ENCODE measurements at places on chromosomes 2 and 18. TPM values are rescaled to one million over a fixed set of nuclear protein-coding genes. Genes with fewer than 3 reads are reported as not detected.

Gene ZC3H8
- total RNA-seq: 3.9 TPM

Gene IGFBP5
- total RNA-seq: 500 TPM

Gene PRSS56
- not detected for total RNA-seq

Gene B3GNT2
- total RNA-seq: 8.0 TPM

Gene RNF152
- total RNA-seq: 137 TPM

Gene FHL2
- 104 TPM for total RNA-seq

Gene ACTG2
- total RNA-seq: 173 TPM

DNA sequence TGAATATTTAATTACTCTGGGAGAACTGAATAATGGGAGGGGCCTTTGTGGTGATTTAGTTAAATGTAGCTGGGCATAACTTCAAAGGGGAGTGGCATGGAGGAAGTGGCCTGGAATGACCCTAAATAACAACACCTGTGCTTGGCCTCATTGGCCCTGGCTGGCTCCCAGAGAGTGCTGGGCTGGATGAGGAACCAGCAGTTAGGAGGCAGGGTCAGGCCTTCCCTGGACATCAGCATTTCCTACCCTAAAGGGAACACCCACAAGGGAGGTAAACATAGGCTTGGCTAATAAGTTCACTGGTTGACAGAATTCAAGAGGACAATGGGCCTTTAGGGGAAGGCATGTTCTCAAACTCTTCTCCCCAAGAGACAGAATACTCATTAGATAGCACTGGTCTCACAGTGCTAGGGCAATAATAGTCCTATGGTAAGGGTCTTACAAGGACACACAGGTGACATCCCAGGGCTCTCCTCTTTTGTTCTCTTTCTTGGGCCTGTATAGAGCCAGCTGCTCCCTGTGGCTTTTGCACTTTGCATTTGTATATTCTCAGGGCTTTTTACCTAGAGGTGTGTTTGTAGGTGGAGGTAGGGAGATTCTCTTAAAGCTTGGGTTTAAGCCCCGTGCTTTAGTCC lies 106.8 kb downstream of the ZNF519 start:
- no peak overlapping the region for H3K27ac ChIP-seq
- DNase-seq: no peak
- peaks cover 3% of the 10 kb centered on the region for H3K36me3 ChIP-seq
- H3K4me1 ChIP-seq: no peaks in the 10 kb centered on the region
- H3K4me3 ChIP-seq: no peak overlapping the region

DNA sequence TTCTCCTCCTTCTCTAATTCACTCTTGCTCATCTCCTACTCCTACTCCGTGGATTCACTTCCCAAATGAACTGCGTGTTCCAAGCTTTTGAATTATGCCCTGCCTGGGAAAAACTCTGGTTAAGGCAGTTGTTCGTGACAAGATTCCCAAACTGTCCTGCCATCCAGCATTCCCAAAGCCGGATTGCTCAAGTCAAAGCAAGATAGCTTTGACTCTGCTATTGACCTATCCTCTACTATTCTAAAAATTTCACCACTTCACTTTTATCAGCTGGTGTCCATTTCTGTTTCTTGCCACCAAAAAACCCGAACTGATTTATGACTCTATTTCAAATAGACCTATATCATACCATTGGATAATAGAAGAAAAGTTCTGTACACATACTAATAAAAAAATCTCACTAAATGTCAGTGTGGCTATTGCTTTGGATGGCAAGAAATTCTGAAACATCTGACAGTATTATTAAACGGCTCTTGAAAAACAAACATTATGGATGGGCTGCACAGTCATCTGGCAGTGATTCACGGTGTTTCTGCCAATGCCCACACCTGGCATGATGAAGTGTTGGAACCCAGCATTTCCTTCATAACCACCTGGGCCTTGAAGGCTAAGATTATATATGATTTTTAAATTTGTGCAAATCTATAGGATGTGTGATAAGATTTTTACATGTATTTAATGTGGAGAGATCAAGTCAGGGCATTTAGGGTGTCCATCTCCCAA lies 87.4 kb downstream of the NCKAP5 start:
- H3K36me3 ChIP-seq: no peaks in the 10 kb centered on the region
- peaks cover 2% of the 10 kb centered on the region for H3K4me1 ChIP-seq
- no peak overlapping the region for H3K4me3 ChIP-seq
- H3K27ac ChIP-seq: no peak overlapping the region

DNA sequence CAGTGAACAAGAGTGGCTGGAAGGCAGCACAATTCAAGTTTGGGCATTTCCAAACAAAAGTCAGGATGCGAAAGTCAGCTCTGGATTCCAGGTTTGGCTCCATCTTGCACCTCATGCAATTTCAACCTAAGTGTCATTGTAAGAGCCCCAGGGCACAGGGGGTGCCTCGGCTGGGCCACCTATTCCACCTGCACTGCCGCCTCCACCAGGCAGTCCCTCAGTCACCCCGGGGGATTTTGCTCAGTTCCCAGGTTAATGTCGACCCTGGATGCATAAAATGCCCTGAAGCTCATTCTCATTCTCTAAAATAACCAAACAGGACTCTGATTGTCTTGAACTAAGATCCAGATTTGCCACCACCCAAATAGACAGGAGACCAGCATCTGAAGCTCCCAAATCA lies 77.6 kb downstream of the EDAR start:
- H3K4me1 ChIP-seq: no peaks in the 10 kb centered on the region
- peaks cover 19% of the 10 kb centered on the region for H3K27me3 ChIP-seq
- H3K36me3 ChIP-seq: no peaks in the 10 kb centered on the region
- H3K4me3 ChIP-seq: no peak overlapping the region

DNA sequence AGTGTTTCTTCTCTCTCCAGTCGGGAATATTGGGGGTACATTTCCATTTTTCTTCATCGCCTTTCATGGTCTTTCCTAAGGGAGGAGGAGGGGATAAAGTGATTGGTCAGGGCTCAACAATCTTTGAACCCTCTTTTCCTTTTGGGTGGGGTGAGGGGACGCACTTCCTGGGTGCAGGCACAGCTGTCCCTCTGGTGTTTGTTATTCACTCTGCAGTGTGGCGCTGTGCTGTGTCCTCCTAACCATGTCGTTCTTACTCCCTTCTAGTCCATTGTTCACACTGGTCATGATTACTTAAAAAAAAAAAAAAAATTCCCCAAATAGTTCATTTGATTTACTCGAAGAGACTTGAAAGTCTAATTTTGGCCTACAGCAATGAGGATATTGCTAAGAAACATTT lies 44.4 kb downstream of the ZBTB14 start:
- no peak overlapping the region for H3K27ac ChIP-seq
- no peak for DNase-seq
- H3K4me1 ChIP-seq: no peaks in the 10 kb centered on the region
- no peaks in the 10 kb centered on the region for H3K36me3 ChIP-seq
- no peak overlapping the region for H3K4me3 ChIP-seq

DNA sequence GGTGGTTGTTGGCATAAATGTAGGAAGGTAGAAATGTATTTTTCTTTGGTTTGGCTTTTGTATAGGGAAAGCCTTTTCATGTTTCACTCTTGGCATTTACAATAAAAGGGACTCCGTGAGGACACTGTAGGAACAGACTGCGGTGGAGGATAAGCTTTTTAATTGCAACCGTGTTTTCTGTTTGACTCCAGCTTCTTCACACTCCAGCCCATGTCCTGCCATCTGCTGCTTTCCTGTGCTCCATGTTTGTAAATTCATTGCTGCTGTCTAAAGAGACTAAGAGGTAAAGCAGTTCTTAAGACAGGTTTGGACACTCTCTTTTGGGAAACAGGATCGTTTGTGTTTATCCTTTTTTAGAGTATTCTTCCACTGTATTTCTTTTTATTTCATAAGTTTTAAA lies 33.3 kb downstream of the WDR75 start:
- no peak for DNase-seq
- H3K4me1 ChIP-seq: peaks cover under 1% of the 10 kb centered on the region
- H3K27ac ChIP-seq: no peak overlapping the region

- peaks cover 28% of the 10 kb centered on the region for H3K27me3 ChIP-seq
- no peaks in the 10 kb centered on the region for H3K36me3 ChIP-seq
- no peak overlapping the region for H3K4me3 ChIP-seq
- H3K27ac ChIP-seq: no peak overlapping the region
These were observed 311.8 kb downstream of the LNPK start for GRCh38 chr2:175690113-175690837.

DNA sequence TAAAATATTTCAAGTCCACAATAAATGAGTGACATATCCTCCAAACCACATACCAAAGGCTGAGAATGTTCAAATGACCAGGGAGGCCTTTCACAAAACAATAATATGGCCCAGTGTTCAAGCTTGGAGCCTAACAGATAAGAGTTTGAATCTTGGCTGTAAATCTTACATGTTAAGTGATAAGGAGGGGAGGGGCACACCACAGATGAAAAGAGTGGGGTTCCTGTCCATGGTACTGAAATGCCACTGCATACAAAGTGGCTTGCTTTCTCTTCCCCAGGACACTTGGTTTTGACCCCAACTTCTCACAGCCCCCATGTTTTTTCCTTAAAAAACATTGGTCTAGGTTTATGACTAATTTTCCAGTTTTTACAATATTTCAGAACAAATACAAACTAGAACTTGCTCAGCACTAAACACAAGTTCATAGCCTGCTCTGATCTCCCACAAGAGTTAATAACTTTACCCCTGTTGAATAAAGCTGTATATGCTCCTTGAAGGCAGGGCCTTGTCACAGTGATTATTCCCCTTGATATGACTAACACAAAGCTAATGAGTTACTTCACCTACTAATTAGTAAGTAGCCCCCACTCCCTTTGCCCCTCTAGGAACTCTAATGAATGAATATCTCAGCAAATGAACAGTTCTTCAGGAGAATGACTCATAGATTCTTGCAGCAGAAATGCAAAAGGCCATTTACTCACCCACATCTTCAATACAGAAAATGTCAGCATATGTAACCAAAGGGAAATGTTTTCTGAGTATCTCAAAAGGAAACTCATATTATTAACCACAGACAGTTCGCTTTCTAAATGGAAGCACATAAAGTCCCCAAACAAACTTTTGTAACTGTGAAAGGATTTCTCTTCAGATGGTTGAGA lies 142.2 kb downstream of the SATB2 start:
- no peak overlapping the region for H3K27ac ChIP-seq
- peaks cover 4% of the 10 kb centered on the region for H3K36me3 ChIP-seq
- no peaks in the 10 kb centered on the region for H3K4me1 ChIP-seq
- no peak for DNase-seq

- no peaks in the 10 kb centered on the region for H3K27me3 ChIP-seq
- H3K27ac ChIP-seq: peak overlapping the region; percentile 96
- H3K4me3 ChIP-seq: no peak overlapping the region
- H3K4me1 ChIP-seq: peaks cover 26% of the 10 kb centered on the region
- no peaks in the 10 kb centered on the region for H3K36me3 ChIP-seq
These were observed 26.8 kb downstream of the NIFK start for GRCh38 chr2:121709776-121710469.

DNA sequence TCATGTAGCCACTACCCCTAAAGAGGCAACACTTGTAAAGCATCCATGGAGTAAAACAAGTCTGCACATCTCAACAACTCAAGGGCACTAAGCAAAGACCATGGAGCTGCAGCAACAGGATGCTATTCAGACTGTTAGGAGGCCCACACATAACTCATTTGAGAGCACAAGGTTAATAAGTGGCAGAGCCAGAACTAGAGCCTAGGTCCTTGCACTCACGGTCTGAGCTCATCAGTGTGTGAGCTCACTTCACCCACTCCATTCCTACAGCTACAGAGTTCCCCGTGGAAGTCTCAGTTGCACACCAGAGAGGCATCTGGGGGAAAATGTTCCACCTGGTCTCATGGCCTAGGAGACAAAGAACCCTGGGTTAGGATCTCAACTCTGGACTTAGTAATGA lies 35.0 kb downstream of the TTC32 start:
- no peaks in the 10 kb centered on the region for H3K27me3 ChIP-seq
- no peaks in the 10 kb centered on the region for H3K36me3 ChIP-seq
- DNase-seq: no peak
- no peak overlapping the region for H3K4me3 ChIP-seq
- H3K4me1 ChIP-seq: peaks cover 26% of the 10 kb centered on the region

- H3K27me3 ChIP-seq: peaks cover 24% of the 10 kb centered on the region
- no peak overlapping the region for H3K4me3 ChIP-seq
- H3K27ac ChIP-seq: no peak overlapping the region
- no peak for DNase-seq
- no peaks in the 10 kb centered on the region for H3K4me1 ChIP-seq
These were observed 103.3 kb downstream of the ALK start for GRCh38 chr2:29817801-29818680.

GRCh38 chr2:214836568-214836967 lies 27.1 kb upstream of the BARD1 start:
- H3K4me3 ChIP-seq: no peak overlapping the region
- peaks cover 12% of the 10 kb centered on the region for H3K4me1 ChIP-seq
- H3K27me3 ChIP-seq: no peaks in the 10 kb centered on the region
- DNase-seq: no peak

Data from chondrocyte (in vitro differentiated cells).